ENCODE measurements at places on chromosomes 7 and 10. TPM values are rescaled to one million over a fixed set of nuclear protein-coding genes. Genes with fewer than 3 reads are reported as not detected.
A peak's percentile ranks its signal among the peaks of the same experiment; 100 is the strongest.

DNA sequence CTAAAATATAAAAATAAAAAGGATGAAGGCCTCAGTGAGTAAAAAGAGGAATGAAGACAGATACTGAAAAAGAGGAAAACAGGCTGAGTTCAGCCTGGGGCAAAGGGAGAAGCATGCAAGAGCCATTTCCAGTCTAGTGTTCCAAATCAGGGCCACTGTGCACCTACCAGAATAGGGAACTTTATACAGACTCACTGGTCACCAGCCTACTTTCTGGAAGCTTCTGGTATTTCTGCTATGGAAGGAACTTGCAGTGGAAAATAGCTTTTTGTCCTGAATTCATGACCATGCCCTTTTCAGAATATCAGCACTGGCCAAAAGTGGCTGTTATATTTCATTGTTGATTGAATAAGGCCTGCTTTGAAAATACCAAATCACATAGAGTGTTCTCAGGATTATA is 28.8 kb downstream of the ABRAXAS2 start:
- H3K27me3 ChIP-seq: no peaks in the 10 kb centered on the region
- H3K4me1 ChIP-seq: no peaks in the 10 kb centered on the region
- peaks cover 43% of the 10 kb centered on the region for H3K36me3 ChIP-seq
- H3K27ac ChIP-seq: no peak overlapping the region
- no peak overlapping the region for H3K4me3 ChIP-seq
- no peak for DNase-seq

DNA sequence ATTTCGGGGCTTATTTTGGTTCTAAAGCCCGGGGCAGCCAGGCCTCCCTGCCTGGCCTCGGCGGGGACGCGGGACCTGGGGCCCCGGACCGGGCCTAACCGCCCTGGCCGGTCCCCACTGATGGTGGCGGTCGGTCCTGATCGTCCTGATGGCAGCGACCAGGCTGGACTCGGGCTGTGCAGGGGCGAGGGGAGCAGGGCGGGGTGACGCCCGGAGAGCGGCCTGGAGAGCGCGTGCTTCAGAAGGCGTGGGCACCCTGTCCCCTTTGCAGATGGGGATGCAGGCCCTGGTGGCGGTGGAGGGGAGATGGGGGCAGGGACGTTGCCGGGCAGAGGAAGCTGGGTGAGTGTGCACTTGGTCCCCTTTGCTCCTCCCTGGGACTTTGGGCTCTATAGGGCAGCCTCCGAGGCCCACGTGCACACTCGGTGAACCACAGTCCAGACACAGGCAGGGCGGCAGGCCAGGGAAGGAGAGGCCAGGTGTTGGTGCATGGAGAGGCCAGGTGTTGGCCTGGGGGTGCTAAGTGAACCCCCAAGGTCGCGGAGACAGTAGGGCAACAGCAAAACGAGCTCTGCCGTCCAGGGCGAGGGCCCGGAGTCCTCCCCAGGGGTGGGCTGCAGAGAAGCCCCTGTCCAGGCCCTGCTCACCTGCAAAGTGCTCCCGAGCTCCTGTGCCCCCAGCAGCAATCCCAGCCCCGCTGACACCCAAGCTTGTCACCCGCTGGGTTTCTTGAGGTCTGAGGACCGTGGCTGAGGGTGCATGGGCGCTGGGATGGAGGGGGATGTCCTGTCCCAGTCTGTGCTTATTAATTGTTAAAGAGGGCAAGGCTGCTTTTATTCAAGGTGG is 42.4 kb upstream of the FAM20C start:
- peaks cover 3% of the 10 kb centered on the region for H3K4me1 ChIP-seq
- H3K4me3 ChIP-seq: peak overlapping the region; percentile 47
- no peaks in the 10 kb centered on the region for H3K36me3 ChIP-seq
- H3K27me3 ChIP-seq: no peaks in the 10 kb centered on the region
- H3K27ac ChIP-seq: peak overlapping the region; percentile 92

Gene LIPJ
- total RNA-seq: 0.14 TPM

GRCh38 chr7:155731380-155731779 is 80.9 kb downstream of the SHH start:
- H3K27me3 ChIP-seq: no peaks in the 10 kb centered on the region
- H3K4me1 ChIP-seq: no peaks in the 10 kb centered on the region
- no peak overlapping the region for H3K27ac ChIP-seq

- H3K4me3 ChIP-seq: no peak overlapping the region
- no peak overlapping the region for H3K27ac ChIP-seq
- 0 out of 2 replicates have a peak, but pooled peaks cover 4% of the 10 kb centered on the region for H3K36me3 ChIP-seq
- no peak for DNase-seq
These were observed 260.2 kb upstream of the PRKCQ start for GRCh38 chr10:6840201-6840691.

Gene NPY
- total RNA-seq: 3.1 TPM

Gene SCIN
- total RNA-seq: 0.80 TPM

- no peak overlapping the region for H3K4me3 ChIP-seq
- no peaks in the 10 kb centered on the region for H3K36me3 ChIP-seq
- H3K27ac ChIP-seq: no peak overlapping the region
- DNase-seq: no peak
These were observed 51.8 kb downstream of the CCDC6 start for GRCh38 chr10:59854571-59854970.

- H3K4me1 ChIP-seq: no peaks in the 10 kb centered on the region
- peaks cover 8% of the 10 kb centered on the region for H3K36me3 ChIP-seq
- no peaks in the 10 kb centered on the region for H3K27me3 ChIP-seq
- H3K27ac ChIP-seq: no peak overlapping the region
- no peak for DNase-seq
These were observed 159.2 kb downstream of the PAXIP1 start for GRCh38 chr7:154843670-154844237.

DNA sequence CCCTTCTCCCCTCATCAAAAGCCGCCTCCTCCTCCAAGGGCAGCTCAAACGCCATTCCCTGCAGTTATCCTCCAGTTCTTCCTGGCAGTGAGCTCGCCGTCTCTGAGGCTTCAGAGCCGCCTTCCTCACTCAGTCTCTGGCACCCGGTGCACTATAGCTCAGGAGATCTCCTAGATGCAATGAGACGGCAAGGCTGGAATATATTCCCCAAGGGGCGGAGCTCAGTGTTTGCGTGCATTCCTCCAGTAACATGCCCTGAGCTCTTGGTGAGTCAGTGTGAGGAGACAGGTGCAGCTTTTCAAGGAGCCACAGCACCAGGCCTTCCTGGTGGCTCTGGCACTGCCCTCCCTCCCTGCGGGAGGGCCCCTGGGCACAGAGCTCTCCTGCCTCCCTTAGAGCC is 512.6 kb upstream of the FOXK1 start:
- H3K4me1 ChIP-seq: no peaks in the 10 kb centered on the region
- no peak overlapping the region for H3K4me3 ChIP-seq
- DNase-seq: no peak
- no peak overlapping the region for H3K27ac ChIP-seq
- no peaks in the 10 kb centered on the region for H3K36me3 ChIP-seq
- H3K27me3 ChIP-seq: no peaks in the 10 kb centered on the region

DNA sequence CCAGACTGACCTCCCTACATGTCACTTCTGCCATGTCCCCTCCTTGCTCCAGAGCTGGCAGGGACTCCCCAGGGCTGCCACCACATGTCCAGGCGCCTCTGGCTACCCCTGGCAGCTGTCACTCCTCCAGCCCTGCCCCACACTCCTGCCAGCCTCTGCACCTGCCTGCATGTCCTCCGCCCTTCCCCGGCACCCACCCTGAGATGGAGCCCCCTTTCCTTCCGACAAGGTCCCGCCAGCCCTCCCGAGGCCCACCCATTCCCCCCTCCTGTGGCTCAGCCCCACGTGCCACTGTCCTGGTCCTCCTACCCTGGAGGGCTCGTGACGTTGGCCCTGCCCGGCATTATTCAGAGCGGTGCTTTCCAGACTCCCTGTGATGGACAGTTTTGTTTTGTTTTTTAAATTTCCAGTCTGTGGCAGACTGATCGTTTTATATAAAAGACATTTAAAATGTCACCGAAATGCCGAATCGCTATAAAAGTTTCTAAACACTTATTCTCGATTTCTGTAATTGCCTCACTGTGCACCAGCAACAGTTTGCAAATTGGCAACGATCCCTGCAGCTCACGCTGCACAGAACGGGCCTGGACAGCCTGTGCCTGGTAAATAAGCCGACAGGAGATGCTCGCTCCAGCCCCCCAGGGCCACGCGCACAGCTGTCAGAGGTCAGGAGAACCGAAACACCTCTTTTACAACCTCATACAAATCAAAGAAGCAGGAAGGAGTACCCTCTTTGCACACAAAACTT is 111.1 kb upstream of the SH2B2 start:
- H3K27me3 ChIP-seq: no peaks in the 10 kb centered on the region
- H3K36me3 ChIP-seq: peaks cover 4% of the 10 kb centered on the region
- DNase-seq: no peak
- no peak overlapping the region for H3K4me3 ChIP-seq

Gene ARHGAP22
- 10.7 TPM for total RNA-seq

DNA sequence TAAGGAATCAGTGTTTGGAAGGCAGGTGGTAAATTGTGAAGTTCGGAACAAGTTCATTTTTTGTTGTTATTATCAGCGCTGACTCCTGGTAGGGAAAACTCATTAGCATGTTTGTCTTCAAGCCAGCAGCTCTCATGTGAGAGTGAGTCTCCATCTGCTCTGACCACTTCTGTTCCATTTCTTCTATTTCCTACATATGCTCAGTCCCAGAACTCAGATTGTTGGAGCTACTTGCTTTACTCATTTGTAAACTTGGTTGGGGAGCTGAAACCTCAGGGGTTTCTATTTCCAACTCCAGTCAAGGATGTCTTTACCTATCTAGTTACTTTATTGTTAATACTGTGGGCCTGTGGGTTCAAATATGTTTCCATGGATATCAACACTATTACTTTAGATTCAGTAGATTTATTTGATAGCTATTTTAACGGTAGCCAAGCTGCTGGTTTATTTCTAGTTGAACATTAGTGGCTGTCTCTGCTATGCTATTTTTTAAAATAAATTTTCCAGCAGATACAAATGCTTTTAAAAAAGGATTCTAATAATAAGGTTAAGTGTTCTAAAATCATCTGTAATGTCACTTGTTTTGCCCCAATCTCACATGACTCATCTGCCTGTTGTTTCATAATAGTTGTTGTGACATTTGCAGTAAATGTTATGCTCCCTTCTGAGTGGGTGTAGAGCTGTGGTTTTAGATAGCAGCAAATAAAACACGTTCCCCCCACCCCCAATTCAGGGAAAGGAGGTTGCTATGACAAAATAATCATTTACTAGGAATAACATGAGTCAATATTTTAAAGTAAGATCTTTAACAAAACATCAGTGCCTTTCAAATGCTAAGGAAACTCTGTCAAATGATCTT is 143.3 kb downstream of the HDAC9 start:
- H3K4me1 ChIP-seq: no peaks in the 10 kb centered on the region
- no peaks in the 10 kb centered on the region for H3K36me3 ChIP-seq
- DNase-seq: no peak
- H3K27ac ChIP-seq: no peak overlapping the region
- no peaks in the 10 kb centered on the region for H3K27me3 ChIP-seq

DNA sequence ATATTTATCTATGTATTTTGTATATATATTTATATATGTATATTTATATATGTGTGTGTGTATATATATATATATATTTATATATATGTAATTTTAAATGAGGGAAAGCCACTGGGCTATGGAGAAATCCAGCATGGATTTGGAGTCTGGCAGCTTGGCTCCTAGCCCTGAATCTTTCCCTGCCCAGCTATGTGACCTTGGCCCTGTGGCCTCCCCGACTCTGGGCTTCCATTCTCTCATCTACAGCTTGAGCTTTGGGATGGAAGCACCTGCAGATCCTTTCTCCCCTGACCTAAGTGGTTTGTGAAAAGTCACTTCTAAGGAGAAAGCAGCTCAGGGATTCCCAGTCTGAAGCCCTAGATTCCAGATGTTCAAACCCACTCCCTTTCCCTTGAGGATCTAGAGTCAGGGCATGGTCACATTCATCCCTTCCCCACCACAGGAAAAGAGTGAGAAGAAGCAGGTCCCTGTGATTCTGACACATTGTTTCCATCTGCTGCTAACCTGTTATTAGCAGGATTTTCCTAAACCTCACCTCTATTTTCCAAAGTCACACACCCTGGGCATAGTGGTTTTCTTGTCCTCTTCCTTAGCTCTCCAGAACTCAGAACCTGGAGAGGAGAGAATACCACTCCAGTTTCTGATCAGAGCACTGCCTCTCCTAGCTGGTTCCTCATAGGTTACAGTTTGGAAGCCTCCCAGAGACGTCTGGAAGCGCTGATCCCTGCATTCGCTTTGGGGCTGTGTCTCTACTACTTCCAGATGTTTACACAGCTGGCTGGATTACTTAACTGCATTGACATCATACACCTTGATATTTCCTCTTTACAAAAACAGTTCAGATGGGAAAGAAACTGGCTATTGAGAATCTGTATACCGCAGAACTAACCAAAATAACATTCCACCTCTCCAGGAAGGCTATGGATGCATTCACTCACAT is 327.5 kb upstream of the ZMIZ1 start:
- no peak overlapping the region for H3K27ac ChIP-seq
- DNase-seq: no peak
- H3K4me1 ChIP-seq: peaks cover 8% of the 10 kb centered on the region
- no peak overlapping the region for H3K4me3 ChIP-seq
- no peaks in the 10 kb centered on the region for H3K36me3 ChIP-seq
- H3K27me3 ChIP-seq: no peaks in the 10 kb centered on the region

DNA sequence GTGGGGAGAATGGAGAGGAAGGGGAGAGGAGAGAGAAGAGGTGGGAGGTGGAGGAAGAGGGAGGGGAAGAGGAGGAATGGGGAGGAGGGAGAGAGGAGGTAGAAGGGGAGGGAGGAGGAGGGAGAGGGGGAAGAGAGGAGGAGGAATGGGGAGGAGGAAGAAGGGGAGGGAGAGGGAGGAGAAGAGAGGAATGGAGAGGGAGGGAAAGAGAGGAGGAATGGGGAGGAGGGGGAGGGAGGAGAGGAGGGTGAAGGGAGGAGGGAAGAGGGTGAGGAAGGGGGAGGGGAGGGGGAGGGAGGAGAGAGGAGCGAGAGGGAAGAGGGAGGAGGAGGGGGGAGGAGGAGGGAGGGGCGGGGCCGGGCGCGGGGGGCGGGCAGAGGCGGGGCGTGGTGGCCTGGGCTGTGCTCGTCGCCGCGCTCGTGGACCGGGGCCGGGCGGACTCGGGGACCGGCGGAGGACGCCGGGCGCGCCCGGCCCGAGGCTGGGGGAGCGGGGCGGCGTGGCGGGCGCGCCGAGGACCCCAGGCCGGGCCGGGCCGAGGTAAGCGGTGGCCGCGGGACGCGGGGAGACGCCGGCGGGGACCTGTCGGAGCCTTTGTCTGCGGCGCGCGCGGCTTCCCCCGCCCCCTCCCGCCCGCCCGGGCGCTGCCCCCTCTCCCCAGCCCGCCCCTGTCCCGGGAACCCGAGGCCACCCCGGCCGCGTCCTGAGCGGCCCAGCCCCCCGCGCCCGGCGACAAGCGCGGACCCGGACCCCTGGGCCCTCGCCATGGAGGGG is at the start of gene SLC29A4:
SLC29A4 (plus strand) TSS at position 401 of the 774 bp plus-strand sequence. CDS start 4,874 bp downstream, outside the sequence.
- H3K27me3 ChIP-seq: peaks cover 15% of the 10 kb centered on the region
- peak within 1 kb of the TSS; percentile 64 for H3K4me3 ChIP-seq
- H3K27ac ChIP-seq: no peak within 1 kb of the TSS
- H3K4me1 ChIP-seq: no peaks in the 10 kb centered on the region

Gene MAGI2
- total RNA-seq: 26.4 TPM

Gene ZNF22
- 38.7 TPM for total RNA-seq

DNA sequence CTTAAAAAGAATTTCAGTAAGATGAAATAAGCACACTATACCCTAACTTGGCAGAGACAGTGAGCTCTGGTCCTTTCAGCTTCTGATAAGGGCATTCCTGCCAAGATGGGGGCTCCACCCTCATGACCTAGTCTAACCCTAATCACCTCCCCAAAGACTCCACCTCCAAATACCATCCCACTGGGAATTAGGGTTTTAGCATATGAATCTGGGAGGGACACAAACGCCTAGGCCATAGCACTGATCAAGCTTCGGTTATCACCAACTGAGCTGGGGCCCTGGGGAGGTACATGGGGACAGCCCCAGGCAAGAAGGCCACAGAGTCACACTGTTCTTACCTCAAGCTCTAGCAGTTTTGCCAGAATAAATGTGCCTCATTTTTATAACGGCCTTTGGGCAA is 31.4 kb downstream of the PALS2 start:
- H3K4me3 ChIP-seq: no peak overlapping the region
- peak; percentile 87 for DNase-seq
- no peak overlapping the region for H3K27ac ChIP-seq
- H3K27me3 ChIP-seq: no peaks in the 10 kb centered on the region
- peaks cover 38% of the 10 kb centered on the region for H3K4me1 ChIP-seq

All from GM23338 (cell line).